Stimulated activated naive B cell treated with anti-CD40 and anti-IgM and Interleukin-4, amounts not matched to agents 10 μg/mL and 1 μg/mL and 100 μg/mL, for 72 hours (primary cell): ENCODE measurements at places on chromosomes 3 and 15.

GRCh38 chr3:48561045-48561736 is 2.4 kb downstream of the UCN2 start:
- no peak overlapping the region for H3K27ac ChIP-seq
- H3K4me3 ChIP-seq: no peak overlapping the region
- no peak for DNase-seq
- no peaks in the 10 kb centered on the region for H3K27me3 ChIP-seq

DNA sequence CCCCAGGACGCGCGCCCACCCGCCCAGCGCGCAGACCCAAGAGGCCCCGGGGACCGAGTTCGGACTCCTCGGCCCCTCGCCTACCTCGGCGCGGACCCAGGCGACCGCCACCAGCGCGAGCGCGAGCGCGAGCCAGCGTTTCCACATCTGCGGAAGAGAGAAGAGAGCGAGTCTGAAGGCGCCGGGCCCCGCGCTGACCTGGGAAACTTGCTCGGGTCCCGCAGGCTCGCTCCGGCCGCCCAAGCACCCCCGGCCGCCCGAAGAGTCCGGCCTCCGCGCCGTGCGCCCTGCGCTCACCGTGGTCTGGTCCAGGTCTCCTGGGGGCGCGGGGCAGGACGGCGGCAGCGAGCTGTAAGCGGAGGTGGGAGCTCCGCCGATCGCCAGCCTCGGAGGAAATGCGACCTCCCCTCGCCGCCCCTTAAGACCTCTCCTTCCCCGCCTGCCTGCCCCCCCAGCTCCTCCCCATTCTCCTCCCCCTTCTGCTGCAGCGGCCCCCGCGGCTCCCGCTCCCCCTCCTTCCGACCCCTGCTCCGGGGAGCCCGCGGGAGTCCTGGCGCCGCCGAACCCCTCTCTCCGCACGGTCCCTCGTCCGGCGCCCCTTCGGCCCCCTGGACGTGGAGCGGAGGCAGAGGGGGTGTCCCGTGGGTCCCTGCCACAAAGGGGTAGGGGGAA is at the start of gene FSTL1:
TSS of gene FSTL1 (minus strand) at position 393 of the 672 bp plus-strand sequence. CDS start at position 147, 246 bp downstream.
- no peak for DNase-seq
- no peak within 1 kb of the TSS for H3K27ac ChIP-seq
- peak within 1 kb of the TSS; percentile 85 for H3K4me3 ChIP-seq
- H3K4me1 ChIP-seq: peaks cover 2% of the 10 kb centered on the region

DNA sequence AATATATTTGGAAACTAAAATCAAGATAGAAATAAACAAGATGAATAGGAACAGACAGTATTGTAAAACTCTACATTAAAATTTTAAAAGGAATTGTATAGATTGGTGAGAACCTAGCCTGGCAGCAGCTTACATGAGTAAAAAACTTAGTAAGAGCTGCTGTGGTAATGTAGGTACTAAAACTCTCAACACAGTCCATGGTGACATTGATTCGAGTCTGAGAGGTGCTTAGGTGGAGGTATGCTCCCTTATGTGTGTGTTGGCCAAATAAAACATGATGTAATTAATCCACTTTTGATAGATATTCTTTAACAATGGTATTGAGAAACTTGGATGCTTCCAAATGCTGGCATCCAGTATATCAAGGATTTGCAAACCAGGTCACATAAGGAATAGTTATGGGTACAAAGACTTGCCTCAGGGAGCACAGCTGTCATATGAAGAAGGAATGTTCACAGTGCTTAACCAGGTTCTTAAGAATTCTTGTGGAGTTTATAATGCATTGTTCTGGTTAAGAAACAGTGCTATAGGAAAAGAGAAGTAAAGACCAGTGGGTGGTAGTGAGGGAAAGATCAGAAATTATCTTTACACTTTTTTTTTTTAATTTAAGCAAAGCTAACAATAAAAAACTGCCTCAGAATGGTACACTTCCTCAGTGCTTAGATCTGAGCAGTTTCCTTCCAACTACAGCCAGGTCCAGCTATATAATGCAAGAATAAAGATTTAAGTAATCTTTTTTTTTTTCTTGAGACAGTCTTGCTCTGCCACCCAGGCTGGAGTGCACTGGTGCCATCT is 24.6 kb upstream of the IL20RB start:
- no peak for DNase-seq
- H3K27me3 ChIP-seq: no peaks in the 10 kb centered on the region
- H3K36me3 ChIP-seq: peaks cover 55% of the 10 kb centered on the region
- H3K4me1 ChIP-seq: peaks cover 31% of the 10 kb centered on the region

- H3K36me3 ChIP-seq: no peaks in the 10 kb centered on the region
- H3K27me3 ChIP-seq: no peaks in the 10 kb centered on the region
- H3K4me1 ChIP-seq: no peaks in the 10 kb centered on the region
- H3K27ac ChIP-seq: no peak overlapping the region
Observed at GRCh38 chr15:36914466-36914865, 185.9 kb downstream of the MEIS2 start.

GRCh38 chr3:186986816-186987215 is 56.5 kb downstream of the ST6GAL1 start:
- H3K27me3 ChIP-seq: no peaks in the 10 kb centered on the region
- peak overlapping the region; percentile 76 for H3K4me3 ChIP-seq
- peaks cover 41% of the 10 kb centered on the region for H3K36me3 ChIP-seq
- H3K4me1 ChIP-seq: peaks cover 87% of the 10 kb centered on the region
- peak overlapping the region; percentile 86 for H3K27ac ChIP-seq

- no peak overlapping the region for H3K27ac ChIP-seq
- no peaks in the 10 kb centered on the region for H3K27me3 ChIP-seq
- no peaks in the 10 kb centered on the region for H3K36me3 ChIP-seq
- H3K4me3 ChIP-seq: no peak overlapping the region
- H3K4me1 ChIP-seq: no peaks in the 10 kb centered on the region
Observed at GRCh38 chr3:59968513-59969045, 918.8 kb upstream of the CFAP20DC start.

DNA sequence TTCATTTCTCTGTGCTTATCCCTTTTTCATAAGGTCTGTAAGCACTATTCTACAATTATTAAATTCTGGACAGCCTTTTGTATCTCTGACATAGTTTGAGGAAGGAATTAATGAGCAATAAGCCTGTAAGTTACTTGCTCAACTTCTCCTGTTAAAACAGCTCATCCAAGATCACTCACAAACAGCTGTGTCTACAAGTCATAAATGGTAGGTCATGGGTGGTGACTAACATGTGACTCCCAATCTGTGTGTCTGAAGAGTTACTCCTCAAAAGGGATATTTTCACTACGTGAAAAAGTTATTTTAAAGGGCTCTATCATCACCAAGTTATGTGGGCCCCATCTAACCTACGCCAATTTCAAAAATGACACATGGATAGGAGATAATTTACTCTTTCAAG is 145.2 kb upstream of the CBLB start:
- no peak for DNase-seq
- H3K4me1 ChIP-seq: peaks cover 10% of the 10 kb centered on the region
- H3K27ac ChIP-seq: no peak overlapping the region
- no peaks in the 10 kb centered on the region for H3K36me3 ChIP-seq
- H3K27me3 ChIP-seq: no peaks in the 10 kb centered on the region

DNA sequence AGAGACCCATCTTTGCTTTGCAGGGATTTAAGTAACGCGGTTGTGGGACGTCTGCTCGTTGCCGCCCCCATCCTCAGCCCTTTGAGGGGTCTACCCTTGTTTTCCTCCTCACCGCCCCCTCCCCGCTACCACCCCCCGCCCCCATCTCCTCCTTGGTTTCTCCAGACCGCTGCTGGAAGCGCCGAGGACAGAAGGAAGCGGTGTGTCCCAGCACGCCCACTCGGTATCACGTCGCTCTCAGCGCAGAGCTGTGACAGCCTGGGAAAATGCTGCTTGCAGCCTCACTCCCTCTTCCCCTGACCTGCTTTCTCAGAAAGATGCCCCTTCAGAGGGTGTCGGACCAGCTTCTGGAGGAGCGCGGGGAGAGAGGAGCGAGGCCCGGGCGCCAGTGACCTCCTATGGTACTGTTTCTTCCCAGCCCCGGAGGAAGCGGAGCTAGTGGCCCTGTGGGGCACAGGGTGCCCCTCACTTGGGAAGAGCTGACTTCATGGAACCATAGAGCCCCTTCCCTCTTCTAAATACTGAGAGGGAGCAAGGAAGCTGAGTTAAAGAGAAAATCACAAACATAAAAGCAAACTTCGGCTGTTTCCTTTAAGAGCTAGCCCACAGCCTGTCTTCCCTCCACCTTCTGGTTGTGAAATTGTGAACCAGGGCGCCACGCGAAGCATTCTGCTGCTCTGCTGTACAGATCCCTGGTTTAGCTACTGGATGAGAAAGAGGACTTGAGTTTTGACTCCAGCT is 698 bp downstream of the IL1RAP start:
- peak overlapping the region; percentile 91 for H3K4me3 ChIP-seq
- peak overlapping the region; percentile 10 for H3K27ac ChIP-seq
- peaks cover 15% of the 10 kb centered on the region for H3K4me1 ChIP-seq
- H3K36me3 ChIP-seq: peaks cover 12% of the 10 kb centered on the region
- peak; percentile 2 for DNase-seq
- H3K27me3 ChIP-seq: no peaks in the 10 kb centered on the region

DNA sequence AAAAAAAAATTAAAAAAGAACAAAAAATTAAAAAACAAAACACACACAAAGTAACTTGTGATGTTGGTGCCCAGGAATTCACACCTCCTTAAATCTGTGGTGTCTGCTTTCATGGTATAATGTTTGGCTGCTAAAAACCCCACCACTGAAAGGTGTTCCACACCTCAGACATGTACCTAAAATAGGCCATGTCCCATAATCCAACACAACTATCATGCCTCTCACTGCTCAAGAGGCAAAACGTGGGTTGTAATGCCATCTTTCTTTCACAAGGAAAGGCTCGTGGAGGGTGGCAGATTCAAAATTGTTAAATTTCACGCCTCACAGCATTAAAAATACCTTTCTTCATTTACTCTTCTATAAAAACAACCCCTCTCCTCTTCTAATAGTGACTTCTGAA is 29.5 kb downstream of the MKRN2 start:
- DNase-seq: no peak
- H3K36me3 ChIP-seq: peaks cover 41% of the 10 kb centered on the region
- peak overlapping the region; percentile 78 for H3K27ac ChIP-seq

- H3K27ac ChIP-seq: no peak within 1 kb of the TSS
- DNase-seq: peak; percentile 43
- H3K27me3 ChIP-seq: peaks cover 26% of the 10 kb centered on the region
- peak within 1 kb of the TSS; percentile 79 for H3K4me3 ChIP-seq
- H3K36me3 ChIP-seq: no peaks in the 10 kb centered on the region
Observed at GRCh38 chr15:48645558-48646330, at the start of gene FBN1. FBN1 (minus strand) TSS chr15:48645709; CDS start chr15:48644769, 940 bp downstream.

DNA sequence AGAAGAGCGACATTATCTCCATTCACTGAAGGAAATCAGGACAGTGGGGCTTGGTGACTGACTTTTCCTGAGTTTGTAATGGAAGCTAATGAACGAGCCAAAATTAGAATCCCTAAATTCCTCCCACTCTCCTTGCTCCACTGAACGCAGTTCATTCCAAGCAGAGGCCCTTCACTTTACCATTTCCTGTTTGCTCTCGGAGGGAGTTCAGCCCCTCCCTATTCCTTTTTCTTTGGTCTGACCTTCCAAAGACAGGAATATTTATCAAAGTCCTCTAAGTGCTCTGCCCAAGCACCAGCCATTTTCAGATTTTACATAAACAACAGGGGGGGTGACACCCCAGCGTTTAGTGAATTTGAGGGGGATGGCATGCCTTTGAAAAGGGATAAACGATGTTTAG is 24.0 kb upstream of the PTPRG start:
- H3K4me1 ChIP-seq: no peaks in the 10 kb centered on the region
- H3K27ac ChIP-seq: no peak overlapping the region
- no peaks in the 10 kb centered on the region for H3K36me3 ChIP-seq
- no peak for DNase-seq

DNA sequence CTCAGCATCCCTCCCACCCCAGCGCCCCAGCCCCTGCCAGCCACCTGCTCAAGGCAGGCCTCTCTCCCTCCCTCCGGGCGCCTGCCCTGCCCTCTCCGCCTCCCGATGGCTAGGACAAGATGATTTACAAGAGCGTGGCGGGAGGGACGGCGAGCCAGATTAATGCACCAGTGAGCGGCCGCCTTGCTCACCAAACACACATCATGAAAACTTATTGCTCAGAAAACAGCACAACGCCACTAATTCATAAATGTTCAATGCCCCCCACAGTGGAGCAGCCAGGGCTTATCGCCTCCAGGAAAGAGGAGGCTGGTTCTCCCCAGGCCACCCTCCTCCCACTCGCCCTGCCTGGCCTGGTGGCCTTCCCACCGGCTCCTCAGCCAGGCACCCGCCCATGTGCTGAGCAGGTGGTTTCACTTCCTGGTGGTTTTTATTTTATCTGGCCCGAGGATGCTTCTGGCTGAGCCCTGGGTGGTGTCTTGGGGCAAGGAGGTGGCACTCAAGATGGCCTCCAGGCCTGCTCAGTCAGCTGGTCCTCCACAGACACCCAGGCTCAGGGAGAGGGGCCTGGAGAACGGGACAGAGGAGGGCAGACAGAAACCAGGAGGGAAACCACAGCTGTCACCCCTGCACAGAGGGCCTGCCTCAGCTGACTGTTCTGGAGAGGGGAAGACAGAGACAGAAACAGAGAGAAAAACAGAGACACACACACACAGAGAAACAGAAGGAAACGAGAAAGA is 284.9 kb downstream of the UACA start:
- H3K27ac ChIP-seq: peak overlapping the region; percentile 9
- peaks cover 17% of the 10 kb centered on the region for H3K36me3 ChIP-seq
- no peak overlapping the region for H3K4me3 ChIP-seq
- peaks cover 20% of the 10 kb centered on the region for H3K27me3 ChIP-seq

DNA sequence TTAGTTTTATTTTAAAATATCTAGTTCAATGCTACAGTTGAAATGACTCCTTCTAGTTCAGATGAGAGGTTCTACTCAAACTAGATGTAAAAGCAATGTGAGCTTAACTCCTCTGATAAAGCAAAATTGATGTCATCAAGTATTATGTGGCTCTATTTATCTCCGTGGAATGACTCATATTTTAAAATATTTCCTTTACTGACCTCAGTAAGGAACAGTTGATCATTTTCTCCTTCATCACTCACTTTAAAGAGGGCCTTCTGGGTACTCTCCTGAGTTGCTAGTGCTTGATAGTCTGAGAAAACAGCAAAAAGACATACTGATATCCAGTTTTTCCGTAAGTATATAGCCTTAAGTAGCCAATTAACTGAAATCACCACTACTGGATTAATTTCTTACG is 1099.3 kb downstream of the ROBO2 start:
- DNase-seq: no peak
- no peaks in the 10 kb centered on the region for H3K27me3 ChIP-seq
- H3K4me3 ChIP-seq: no peak overlapping the region
- H3K27ac ChIP-seq: no peak overlapping the region
- H3K4me1 ChIP-seq: no peaks in the 10 kb centered on the region

GRCh38 chr3:45795509-45795881 is 841 bp downstream of the SLC6A20 start:
- no peak overlapping the region for H3K27ac ChIP-seq
- H3K27me3 ChIP-seq: peaks cover 46% of the 10 kb centered on the region
- H3K4me1 ChIP-seq: peaks cover 21% of the 10 kb centered on the region
- peak overlapping the region; percentile 79 for H3K4me3 ChIP-seq
- H3K36me3 ChIP-seq: peaks cover 4% of the 10 kb centered on the region

DNA sequence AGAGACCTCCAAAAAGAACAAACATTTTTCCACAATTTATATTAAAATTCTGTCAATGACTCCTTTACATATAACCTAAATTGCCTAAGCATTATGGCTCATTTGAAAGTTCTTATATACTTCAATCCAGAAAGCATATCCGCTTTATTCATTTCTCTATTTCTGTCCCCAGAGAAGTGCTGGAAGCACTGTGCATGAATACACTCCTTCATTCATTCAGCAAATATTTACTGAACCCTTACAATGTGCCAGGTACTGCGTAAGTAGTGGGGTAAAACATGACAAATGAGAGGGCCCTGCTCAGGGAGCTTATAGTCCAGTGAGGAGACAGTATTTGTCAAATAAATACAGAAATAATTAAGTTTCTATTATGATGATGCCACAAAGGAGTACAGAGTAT is 3.3 kb downstream of the PDCD10 start:
- no peaks in the 10 kb centered on the region for H3K27me3 ChIP-seq
- H3K4me1 ChIP-seq: peaks cover 47% of the 10 kb centered on the region
- no peak overlapping the region for H3K27ac ChIP-seq
- DNase-seq: no peak
